Esophagus mucosa (tissue), 1 donor: ENCODE measurements at places on chromosomes 11 and 22.

GRCh38 chr11:114207096-114207495 is 89.1 kb upstream of the NNMT start:
- ATAC-seq, result no peak

DNA sequence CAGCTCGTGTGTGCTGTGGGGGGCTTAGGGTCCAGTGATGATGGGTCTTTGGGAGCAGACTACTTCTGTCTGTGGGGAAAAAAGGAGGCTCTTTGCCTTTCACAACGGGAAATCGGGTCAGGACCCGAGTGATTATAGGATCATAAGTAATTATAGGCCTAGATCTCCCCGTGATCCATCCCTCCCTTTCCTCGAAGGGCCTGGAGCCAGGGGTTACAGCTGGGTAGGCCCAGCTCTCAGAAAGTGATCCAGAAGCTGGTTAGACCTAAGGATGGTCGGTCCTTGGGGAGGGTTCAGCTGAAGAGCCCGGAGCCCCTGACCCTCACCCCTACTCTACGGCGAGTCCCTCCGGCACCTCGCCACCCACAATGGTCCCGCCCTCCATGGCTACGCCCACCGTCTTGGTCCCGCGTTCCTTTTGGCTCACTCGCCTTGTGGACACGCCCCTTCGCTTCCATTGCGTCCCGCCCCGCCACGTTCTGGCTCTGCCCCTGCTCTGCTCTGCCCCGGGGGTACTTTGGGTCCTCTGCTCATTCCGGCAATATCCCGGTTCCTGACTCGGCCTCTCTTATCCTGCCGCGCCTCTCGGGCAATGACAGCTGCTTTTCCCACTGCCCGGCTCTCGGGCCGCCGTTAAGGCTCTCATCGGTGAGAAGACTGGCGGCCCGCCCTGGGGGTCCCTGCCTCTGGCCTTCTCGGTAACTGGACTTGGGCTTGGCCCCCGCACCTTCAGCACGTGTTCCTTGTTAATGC is 5.0 kb downstream of the IGSF22 start:
- peak; percentile 80 for ATAC-seq

DNA sequence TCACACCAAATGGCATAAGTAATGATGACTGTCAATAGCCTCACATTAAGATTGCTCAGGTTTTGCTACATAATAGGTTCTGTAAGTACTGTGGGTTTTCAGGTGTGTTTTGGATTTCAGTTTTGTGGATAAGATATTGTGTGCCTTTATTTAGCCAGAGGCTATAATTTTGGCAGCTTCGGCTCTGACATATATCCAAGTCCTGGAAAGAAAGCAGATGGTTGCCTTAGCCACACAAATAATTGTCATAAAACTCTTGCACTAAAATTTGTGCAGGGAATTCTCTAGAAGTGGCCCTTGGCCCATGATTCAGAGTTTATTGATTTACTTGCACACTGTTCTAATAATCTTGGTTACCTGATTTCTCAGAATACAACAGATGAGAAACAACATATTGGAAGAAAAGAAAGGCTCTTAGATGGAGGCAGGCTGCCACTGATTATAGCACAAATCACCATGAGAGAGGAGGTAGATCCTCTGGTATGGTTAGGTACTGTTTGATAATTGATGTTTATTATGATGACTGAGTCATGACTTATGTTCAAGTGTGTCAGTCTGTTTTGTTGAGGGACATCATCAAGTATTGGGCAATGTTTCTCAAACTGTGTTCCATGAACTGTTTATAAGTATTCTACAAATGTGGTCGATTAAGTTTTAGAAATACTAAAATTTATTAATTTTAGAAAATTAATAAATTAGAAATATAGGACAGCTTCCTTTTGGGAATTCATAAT is 9.6 kb downstream of the REXO2 start:
- ATAC-seq, result no peak

DNA sequence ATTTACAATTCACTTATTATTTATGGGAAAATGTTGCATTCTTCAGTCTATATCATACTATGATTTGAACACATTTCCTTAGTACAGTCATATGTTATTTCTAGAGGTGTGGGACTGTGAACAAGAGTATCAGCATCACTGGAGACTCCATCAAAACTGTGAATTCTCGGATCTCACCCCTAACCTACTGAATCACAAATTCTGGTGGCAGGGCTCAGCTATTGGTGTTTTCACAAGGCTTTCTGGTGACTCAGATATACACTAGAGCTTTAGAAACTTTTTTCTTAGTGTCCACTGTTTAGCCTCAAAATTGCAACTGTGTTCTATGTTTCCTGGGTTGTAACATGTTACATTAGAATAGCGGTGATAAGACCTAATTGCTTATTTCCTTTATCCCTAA is 352.9 kb upstream of the DDI1 start:
- ATAC-seq, result no peak

- no peak for ATAC-seq
Observed at GRCh38 chr11:4839851-4840549, 9.0 kb downstream of the OR51S1 start.

- no peak for ATAC-seq
Observed at GRCh38 chr22:20779818-20780158, 5.9 kb downstream of the SERPIND1 start.

- peak; percentile 11 for ATAC-seq
Observed at GRCh38 chr11:69078930-69079605, 30.3 kb downstream of the TPCN2 start.

DNA sequence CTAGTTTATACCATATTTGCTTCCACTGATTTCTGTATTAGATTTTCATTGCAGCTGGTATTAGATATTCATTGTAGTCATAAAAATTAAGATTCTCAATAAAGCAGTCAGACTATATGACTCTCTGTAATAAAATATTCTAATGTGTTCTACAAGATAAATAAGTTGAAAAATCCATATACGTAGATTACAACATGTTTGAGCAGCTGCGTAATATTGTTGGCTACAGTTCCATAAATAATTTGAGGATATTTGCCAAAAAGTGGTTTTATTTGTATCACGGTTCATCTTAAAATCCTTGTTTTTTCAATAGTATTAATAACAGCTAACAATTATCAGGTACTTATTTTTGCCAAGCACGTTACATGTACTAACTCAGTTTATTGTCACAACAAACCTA is 668.6 kb upstream of the CCDC90B start:
- ATAC-seq, result no peak

- ATAC-seq, result no peak
Observed at GRCh38 chr11:97157221-97157740, 767.5 kb downstream of the JRKL start.
